Fibroblast of skin of scalp (primary cell): ENCODE measurements at places on chromosomes 5 and 9.

DNA sequence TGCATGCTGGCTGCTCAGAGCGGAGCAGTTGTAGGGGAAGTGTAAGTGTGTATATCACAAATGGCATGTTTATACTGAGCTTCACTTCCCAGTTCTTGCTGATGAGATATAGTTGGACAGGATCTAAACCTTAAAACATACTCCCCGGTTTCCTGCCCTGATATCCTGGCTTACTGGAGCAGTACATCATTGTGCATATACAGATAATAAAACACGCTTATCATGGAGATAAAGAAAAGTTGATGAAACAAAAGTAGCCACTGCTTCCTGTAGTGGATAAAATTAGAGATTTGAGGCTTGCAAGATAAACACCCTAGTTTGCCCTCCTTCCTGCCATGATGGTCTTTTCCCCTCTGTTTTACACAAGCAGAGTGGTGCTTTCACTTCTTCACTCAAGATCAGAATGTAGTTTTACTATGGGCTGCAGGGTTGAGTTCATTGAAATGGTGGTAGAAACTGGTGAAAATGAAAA is 15.0 kb downstream of the NPR3 start:
- no peak for DNase-seq

GRCh38 chr5:36552651-36553393 is 53.6 kb upstream of the SLC1A3 start:
- DNase-seq = peak; percentile 43

DNA sequence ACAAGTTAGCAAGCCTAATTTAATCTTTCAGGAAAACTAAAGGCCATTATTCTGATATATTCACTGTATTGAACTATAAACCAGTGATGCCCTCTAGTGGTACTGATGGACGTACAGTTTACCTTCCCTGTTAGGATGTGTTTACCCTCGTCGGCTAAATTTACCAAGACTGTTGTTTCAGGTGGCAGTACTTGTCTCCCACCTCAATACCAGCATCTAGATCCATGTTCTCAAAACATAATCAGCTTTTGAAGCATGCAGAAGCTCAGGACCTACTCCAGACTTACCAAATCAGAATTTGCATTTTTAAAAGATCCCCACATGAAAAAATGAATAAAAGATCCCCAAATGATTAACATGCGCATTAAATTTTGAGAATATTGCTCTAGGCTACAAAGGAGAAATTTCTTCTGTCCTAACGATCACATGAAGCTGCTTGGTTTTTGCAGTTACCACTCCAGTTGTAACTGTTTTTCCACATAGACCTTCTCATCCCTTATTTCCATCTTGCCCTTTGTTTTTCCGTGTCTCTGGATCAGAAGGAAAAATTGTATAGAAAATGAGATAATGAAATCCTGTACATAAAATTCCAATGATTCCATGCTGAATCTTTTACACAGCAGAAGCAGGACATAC is 3.2 kb upstream of the BAAT start:
- peak; percentile 50 for DNase-seq

DNA sequence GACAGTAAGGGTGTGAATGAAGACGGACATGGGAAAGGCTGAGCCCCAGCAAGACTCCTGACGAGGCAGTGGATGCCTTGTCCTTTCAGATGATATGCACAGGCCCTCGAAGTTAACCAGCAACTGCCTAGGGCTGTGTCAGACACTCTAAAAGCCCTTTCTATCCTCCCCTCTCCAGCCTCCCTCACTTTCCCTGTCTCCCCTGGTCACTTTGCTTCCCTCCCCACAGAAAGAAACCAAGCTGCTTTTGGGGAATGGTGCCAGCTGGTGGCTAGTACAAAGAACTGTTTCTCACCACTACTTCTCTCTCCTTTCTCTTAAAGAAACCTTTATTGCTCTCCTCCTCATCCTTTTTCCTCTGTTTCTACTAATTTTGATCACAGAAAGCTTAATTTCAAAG is 21.4 kb downstream of the LHFPL2 start:
- DNase-seq = peak; percentile 53

DNA sequence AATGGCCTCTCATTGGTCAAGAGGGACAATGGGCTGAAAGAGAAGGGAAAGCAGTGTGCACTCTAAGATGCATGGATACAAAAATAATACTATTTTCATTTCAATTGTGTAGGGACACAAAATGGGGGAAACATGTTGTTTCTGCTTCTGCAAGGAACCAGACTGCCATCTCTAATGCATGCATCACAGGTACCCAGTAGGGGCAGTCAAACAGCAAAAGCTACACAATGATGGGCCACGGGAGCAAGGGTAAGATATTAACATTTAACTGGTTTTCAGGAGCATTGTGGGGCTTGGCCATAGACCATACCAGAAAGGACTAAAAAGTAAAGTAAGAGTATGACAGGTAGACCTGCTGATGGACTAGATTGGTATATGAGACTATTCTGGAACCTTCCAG is 535.8 kb downstream of the SPATA31D1 start:
- DNase-seq = no peak

GRCh38 chr9:118529210-118529609 is 825.0 kb downstream of the TLR4 start:
- DNase-seq = peak; percentile 15

DNA sequence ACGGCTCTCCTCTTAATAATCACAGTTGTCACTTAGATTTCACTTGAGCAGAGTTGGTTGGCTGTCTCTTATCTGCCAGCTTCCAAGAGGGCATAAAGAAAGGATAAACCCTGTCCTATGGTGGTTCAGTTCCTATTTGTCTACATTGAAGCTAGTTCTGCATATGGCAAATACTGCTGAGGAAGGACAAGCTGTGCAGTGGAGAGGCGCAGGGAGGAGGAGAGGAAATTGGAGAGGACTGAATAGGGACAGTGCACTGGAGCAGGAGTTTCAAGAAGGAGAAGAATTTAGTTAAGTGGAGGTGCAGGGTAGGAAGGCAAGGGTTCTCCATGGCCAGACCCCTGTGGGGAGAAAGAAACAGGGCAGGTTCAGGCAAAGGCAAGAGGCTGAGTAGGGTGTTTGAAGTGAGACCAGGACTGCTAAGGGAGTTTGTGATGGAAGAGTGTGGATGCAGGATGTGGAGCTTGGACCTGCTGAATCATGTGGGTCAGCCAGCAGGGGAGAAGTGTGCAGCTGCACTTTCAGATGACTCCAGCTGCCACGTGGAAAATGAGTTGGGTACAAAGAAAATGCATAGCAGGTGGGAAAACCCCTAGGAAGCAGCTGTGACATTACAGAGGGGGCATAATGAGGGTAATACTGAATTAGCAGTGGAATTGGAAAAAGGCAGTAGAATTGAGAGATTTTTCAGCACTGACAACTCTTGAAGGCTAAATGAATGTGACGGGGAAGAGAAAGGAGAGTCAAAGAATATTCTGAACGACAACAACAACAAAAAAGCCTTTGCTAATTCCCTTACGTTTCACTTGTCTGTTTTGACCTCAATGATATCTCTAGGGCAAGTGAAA is 66.8 kb downstream of the MAMDC2 start:
- no peak for DNase-seq

DNA sequence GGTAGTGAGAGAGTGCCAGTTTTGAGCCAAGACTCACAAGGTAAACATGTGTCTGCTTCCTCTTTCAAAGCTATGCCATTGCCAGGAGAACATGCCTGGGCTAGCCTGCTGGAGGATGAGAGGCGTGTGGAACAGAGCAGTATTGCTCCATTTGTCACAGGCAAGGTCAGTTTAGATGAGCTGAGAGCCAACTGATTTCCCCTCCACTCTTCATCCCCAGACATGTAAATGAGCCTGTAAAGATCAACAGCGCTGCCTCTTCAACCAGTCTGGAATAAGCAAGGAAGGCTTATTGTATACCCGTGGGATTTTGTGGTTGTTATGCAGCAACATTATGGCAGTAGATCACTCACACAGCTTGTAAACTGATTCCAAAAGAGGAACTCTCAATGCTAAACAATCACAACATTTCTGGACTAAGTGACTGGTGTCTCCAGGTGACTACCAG is 8.2 kb upstream of the GDNF start:
- peak; percentile 58 for DNase-seq

DNA sequence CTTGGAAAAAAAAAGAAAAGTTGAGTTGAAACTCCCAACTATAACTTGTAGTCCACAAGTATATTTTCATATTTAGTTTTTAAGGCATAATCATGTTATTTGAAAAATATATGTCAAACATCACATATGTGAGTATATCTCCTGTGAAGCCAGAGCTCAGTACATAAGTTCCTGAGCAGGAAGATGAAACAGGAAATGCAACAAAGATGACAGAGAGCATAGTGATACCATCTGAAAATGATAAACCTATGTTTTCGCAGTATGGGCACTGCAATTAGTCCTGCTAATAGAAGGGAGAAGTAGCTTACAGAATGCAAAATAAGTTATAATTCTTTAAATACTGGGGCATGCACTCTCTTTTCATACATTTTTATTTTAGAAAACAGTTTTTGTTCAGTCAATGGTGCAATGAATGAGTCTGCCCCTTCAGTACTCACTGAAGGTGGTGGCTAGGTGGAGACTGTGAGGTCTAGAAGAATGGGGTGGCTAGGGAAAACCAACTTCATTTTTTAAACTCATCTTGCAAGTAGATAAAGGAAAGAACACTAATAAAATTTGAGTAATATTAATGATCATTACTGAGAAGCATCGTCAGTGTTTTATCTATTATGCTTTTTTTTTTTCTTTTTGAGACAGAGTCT is 54.1 kb upstream of the FYB1 start:
- no peak for DNase-seq

- DNase-seq = peak; percentile 55
These were observed 159.5 kb downstream of the GNA14 start for GRCh38 chr9:77488439-77489126.

GRCh38 chr9:131474711-131475110 is 28.0 kb upstream of the POMT1 start:
- no peak for DNase-seq

GRCh38 chr9:115038178-115038577 is 79.8 kb downstream of the TNC start:
- DNase-seq = no peak

GRCh38 chr9:109811876-109812275 is 31.9 kb downstream of the PALM2AKAP2 start:
- no peak for DNase-seq

DNA sequence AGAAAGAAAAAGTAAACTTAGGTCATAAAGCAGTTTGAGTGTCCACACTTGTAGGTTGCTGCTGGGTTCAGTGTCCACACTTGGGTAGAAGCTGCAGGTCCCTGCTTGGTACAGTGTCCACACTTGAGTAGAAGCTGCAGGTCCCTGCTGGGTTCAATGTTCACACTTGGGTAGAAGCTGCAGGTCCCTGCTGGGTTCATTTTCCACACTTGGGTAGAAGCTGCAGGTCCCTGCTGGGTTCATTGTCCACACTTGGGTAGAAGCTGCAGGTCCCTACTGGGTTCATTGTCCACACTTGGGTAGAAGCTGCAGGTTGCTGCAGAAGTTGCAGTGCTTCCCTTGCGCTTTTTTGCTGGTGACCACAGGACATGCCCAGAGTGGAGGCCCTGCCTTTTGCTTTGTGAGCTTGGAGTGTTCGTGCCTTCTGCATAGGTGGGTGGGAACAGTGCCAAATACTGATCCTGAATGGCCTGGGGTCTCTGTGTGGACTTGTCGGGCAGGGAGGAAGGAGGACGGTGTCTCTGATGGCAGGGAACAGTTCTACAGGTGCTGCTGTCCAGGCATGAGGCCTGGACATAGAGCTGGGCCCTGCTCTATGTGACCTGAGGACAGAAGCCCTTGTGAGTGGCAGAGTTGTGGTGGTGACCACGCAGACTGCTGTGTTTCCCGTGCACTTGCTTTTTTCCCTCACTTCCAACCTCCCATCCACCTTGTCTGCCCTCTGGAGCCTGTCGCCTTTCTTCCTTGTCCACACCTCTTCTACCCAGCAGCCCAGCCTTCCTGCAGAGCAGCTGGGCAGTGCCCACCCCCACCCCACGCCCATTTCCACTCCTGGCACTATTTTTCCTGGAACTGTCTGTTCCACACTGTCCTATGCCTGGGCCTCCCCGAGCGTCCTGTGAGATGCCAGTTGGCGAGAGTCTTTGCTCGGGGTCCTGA is 120.8 kb downstream of the EHMT1 start:
- no peak for DNase-seq

- DNase-seq = no peak
These were observed 17.9 kb downstream of the PRLR start for GRCh38 chr5:35212122-35212982.

DNA sequence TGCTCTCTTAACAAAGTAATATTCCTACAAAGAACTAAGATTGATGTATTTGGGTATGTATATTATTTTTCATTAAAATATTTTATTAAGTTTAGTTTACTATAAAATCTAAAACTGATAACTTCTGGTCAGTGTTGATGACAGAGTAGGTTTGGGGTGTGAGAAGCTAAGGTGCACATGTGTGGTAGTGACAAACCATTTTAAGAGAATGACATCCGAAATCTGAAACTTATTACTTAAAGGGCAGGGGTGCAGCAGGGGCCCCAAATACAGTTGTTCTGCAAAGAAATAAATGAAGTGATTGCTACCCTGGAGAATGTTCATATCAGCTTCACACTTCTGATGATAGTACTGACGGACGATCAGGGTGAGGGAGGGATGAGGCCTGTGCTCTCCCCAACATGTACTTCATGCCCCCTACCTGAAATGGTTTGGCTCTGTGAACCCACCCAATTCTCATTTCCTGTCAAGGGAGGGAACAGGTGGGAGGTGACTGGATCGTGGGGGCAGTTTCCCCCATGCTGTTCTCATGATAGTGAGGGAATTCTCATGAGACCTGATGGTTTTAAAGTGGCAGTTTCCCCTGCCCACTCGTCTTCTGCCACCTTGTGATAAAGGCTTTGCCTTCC is 125.3 kb upstream of the RFX3 start:
- no peak for DNase-seq

DNA sequence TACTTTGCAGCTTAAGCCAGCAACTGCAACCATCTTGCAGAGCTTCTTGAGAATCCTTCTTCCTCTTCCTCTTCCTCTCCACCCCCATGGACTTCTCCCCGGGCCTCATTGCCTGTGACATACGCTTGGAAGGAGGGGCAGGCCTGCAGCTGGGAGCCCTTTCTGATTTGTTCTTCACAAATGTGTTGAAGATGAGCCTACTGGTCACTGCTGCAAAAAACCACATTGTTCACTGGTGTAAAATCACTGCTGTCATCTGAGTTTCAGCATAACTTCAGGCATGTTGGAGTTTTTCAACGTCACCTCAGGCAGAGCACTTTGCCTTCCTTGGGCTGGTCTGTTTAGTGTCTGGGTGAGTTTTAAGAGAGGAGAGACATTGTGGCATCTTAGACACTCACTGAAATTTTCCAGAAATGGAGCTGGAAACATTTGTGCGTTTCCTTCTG is 7.9 kb downstream of the TJP2 start:
- no peak for DNase-seq

GRCh38 chr5:83035373-83036100 is 41.7 kb downstream of the TMEM167A start:
- peak; percentile 13 for DNase-seq
